ENCODE measurements at places on chromosomes 11 and 22.

DNA sequence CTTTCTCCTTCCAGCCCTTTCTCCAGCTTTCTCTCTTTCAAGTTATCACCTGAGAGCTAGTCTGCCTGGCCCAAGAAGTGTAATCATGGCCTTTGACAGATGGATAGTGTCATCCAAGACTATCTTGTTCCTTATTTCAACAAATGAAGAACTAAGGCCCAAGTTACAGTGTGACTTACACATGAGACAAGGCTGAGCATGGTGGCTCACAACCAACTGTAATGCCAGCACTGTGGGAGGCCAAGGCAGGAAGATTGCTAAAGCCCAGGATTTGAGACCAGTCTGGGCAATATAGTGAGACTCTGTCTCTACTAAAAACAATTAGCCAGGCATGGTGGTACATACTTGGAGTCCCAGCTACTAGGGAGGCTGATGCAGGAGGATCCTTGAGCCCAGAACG, 3.7 kb upstream of the RANGAP1 start:
- no peak for DNase-seq

DNA sequence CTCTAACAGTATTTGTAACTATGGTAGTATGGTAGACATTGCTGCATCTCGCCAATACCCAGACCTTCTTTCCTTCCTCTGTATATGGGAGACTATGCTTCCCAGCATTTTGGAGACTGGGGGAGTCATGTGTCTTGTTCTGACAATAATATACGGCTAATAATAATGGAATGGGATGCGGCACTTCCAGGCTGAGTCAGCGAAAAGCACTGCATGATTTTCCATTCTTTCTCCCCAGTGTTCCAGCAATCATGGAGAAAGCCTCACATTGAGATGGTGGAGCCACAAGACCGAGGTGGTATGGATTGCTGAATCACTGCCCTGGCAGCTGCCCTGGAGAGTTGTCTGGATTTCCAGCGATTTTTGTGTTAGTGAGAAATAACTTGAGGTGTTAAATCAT, 77.1 kb upstream of the FIBIN start:
- no peak for DNase-seq

DNA sequence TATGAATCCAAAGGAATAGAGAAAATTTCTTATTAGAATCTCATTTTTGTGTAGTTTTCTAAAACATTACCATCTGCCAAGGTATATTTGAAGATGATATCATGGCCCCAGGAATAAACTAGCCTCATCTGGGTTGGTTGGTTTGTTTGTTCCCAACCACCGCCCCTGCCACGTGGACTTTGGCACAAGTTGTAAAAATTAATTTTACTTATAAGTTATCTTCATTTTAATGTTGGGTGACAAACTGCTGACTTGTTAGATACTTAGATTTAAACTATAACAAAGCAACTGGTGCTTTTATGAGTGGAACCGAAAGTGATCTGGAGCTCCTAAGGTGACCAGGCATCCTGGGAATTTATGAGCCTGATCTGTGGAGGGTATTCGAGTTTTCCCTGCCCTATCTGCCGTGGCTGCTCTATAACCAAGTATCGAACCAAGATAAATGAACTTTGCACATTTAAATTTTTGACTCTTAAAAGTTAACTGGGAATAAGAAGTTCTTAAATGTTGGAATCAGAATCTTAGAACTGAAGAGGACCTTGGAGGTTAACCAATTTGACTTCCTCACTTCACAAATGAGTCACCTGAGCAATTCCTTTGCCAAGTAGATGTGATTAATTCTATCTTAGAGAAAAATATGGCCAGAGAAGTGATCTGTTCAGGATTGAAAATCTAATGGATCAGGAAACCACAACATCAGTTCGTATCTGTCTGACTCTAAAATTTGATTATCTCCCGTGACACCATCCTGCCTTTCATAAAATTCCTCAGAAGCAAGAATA, 129.1 kb upstream of the ARHGAP42 start:
- no peak for DNase-seq

DNA sequence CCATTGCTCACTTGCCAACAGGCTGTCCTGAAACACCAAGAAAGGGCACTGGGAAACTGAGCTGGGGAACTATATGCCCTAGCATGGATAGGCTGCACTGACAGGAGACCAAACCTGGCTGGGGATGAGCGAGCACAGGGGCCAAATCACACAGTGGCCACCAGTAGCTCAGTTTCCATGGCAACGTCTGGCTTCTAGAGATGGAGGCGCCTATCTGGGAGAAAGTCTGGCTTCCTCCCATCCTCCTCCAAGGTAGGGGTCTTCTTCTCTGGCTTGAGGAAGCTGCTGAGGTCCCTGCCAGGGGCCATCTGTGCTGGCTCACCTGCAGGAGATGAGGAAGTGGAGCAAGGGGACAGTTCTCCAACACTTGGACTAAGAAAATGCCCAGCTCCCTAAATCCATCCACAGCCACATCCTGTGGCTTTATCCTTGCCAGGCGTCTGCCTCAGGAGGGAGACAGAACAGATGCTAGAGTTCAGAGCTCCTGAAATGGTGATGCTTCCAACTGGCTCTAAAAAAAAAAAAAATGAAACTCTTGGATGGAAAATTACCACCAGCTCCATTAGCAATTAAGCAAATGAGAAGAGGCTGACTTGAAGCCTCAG, 48.3 kb downstream of the SYT13 start:
- no peak for DNase-seq

DNA sequence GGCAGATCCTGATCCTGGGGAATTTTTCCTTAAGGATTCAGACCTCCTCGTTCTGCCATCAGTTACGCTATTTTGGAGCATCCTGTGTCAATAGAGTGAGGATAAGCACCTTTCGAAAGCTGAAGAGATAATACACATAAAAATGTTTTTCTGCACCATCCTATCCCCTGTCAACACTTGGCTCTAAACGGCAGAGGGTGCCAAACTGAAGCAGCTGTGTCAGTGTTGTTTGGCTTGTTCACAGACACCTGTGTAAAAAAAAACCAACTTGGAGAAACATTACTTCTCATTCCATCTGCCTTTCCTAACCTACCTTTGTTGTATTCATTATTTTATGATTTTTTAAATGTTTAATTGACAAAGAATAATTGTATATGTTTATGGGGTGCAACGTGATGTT, 417.0 kb upstream of the DDI1 start:
- DNase-seq = no peak

DNA sequence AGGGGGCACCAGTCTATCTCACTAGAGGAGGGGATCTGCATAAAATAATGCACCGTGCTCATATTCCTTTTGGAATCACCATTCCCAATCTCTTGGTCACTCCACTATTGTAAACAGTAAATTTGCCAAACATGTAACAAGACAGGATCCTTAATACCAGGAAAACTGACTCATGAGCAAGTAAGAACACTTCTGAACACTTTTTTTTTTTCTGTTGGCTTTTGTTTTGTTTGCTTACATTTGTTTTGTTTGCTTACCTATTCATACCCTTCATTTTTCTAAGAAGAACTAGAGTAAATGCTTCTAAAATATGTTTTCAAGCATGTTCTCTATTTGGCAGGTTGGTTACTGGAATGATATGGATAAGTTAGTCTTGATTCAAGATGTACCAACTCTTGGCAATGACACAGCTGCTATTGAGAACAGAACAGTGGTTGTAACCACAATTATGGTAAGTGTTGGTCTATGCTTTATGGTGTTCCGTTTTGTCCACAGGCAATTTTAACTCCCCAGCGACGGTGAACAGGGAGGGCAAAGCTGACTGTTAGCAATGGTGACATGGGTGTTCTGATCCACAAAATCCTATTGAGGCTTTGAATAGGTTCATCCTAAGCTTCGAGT, 111.8 kb downstream of the MSANTD4 start:
- DNase-seq = no peak

DNA sequence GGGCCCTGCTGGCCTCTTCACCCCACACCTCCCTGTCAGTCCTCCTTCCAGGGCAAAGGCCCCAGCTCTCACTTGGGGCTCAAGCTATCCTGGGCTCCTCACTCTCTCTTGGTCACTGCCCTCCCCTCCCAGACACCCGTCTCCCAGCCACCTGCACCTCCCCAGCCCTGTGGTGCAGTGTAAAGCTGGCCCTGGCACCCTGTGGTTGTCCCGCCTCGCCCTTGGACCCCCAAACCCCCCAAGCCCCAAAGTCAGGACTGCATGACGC, 16.8 kb upstream of the PPARA start:
- DNase-seq = no peak

GRCh38 chr22:38712486-38713207, 6.9 kb downstream of the GTPBP1 start:
- DNase-seq = no peak

DNA sequence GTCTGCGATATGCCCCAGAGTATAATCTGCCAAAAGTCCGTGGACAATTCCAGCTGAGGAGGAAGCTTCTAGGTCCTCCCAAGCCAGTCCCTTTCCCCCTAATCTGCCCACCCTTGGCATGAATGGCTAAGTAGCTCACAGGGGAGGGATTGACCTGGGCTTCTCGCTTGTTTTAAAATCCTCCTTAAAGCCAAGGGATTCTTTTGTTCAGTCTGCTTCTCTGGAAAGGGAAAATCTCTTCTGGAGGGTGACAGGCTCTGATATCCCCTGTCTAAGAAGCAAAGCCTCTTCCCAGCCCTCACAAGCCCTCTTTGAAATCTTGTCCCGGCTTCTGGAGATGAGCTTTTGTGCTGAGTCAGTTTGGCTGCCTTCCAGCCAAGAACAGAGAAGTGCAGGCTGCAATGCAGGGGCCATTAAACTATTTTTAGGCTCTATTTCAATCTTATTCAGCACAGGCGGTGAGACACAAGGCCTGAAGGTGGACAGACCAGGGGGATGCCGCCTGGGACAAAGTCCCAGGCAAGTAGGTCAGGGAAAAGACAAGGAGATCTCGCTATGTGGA, 23.9 kb downstream of the NEFH start:
- peak; percentile 58 for DNase-seq

DNA sequence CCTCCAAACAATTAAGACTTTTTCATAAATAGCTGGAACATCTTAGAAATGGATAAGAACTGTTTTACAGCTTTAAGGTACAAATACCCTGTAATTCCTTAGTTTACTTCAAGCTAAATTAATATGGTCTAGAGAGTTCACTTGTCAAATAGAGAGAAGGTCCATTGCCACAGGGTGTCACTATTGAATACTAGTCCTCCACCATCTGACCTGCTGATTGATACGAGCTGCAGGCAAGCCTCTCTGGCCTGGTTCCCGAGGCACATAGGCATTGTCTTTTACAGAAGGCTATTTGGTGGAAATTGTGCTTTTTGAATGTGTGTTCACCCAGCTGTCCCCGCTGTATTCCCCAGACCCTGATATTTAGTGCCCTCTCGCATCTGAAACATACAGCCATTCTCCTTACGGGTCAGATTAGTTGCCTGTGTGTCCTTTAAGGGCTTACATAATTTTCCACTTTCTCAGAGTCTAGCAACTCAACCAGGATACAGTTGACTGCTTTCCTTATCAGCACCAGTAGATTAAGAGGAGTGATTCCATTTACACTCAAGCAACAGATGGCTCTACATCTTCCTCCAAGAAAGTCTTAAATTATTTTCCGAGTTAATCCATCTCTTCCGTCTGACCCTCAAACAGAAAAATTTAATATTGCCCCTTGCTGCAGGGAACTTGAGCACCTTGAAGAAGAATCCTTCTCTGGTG, 788.8 kb upstream of the FAT3 start:
- DNase-seq = no peak

DNA sequence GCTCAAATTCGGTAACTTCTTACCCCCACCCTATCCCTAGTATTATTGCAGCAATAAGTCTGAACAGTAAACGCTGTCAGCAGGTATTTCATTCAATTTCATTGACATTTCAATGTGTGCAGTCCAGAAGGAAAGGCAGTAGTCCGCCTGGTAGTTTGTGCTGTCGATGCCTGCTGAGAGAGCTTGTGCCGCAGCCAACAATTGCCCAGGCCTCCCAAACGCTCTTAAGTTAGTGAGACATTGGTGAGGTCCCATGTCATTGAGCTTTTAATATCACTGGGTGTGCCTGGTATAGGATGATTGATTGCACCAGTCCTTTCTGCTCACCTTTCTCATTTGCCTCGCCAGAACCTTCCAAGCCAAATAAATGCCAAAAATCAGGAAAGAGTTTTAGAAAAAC, 28.1 kb downstream of the ALKBH3 start:
- DNase-seq = no peak

- DNase-seq = no peak
These were observed 157.7 kb downstream of the MAML2 start for GRCh38 chr11:96185220-96185768.

GRCh38 chr11:872799-873198, 30.1 kb downstream of the TSPAN4 start:
- DNase-seq = no peak

DNA sequence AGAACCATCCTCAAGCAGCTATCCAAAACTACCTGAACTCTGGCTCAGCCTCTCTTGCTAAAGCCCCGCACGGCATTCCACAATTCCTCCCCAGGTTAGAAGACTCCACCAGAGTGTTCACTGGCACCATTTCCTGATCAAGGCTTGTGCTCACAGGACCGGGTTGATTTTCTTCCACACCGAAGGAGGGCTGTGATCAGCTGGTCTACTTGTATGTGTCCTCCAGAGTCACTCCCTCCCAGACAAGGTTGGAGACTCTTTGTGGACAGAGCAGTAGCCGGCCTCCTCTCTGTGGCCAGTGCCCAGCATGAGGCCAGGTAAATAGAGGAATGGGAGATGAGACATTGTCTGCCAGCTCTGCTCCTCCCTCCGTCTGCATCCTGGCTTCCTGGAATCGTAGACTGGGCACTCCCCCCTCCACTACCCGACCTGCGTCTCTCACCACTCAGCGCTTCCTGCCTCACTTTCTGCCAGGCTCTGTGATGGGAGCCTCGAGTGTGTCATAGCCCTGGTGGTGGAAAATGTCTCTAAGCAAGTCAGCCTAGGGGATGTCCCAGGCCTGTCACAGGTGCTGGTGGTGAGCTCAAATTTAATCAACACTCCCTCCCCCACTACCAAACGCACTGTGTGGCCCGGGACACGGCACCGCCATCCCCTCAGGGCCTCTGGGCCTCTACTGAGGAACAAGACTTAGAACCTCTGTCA, 12.5 kb upstream of the TMPRSS6 start:
- no peak for DNase-seq

GRCh38 chr22:31574055-31574670, 77.8 kb downstream of the SFI1 start:
- DNase-seq = no peak

- peak; percentile 18 for DNase-seq
These were observed 1.2 kb downstream of the DCHS1 start for GRCh38 chr11:6654281-6655019.

- DNase-seq = no peak
These were observed 279.0 kb downstream of the TBC1D22A start for GRCh38 chr22:47041271-47042115.

- DNase-seq = no peak
These were observed 12.6 kb upstream of the COX8A start for GRCh38 chr11:63961608-63962412.

DNA sequence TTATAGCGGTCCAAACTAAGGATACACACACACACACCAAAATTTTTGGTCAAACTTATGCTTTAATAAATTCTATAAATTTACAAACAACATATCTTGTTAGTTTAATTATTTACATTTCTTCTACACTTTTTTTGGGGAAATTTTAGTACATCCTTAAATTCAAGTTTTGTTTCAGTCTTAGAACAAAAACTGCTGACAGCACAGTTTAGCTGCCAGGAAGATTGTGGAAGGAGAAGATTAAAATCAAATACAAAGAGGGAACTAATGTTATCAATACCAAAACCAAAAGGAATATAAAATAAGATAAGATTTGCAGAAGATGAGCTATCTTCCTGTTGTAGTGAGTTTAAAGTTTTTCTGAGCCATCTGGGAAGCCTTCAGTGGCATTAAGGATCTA, 368.8 kb downstream of the AASDHPPT start:
- DNase-seq = no peak

GRCh38 chr22:22888571-22889353, 1.1 kb downstream of the IGLL5 start:
- no peak for DNase-seq

GRCh38 chr22:18023509-18024275, 669 bp downstream of the MICAL3 start:
- peak; percentile 87 for DNase-seq
